ENCODE measurements at places on chromosomes 3 and 15.

DNA sequence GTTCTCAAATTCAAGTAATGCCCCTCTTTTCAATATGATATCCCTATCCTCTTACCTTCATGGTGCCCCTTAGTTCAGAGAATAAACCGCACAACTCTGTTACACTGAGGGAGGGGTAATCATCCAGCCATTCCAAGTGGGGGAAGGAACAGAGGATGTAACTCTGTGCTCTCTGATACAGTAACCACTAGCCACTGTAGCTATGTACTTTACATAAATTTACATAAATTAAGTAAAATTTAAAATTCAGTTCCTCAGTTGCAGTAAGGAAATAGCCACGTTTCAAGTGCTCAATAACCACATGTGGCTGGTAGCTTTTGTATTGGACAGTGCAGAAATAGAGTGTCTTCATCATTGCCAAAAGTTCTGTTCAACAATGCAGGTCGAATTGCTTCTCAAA is 90.8 kb downstream of the ANXA2 start:
- no peak for DNase-seq

GRCh38 chr15:77010857-77011256 is 15.9 kb downstream of the PSTPIP1 start:
- DNase-seq, result no peak

DNA sequence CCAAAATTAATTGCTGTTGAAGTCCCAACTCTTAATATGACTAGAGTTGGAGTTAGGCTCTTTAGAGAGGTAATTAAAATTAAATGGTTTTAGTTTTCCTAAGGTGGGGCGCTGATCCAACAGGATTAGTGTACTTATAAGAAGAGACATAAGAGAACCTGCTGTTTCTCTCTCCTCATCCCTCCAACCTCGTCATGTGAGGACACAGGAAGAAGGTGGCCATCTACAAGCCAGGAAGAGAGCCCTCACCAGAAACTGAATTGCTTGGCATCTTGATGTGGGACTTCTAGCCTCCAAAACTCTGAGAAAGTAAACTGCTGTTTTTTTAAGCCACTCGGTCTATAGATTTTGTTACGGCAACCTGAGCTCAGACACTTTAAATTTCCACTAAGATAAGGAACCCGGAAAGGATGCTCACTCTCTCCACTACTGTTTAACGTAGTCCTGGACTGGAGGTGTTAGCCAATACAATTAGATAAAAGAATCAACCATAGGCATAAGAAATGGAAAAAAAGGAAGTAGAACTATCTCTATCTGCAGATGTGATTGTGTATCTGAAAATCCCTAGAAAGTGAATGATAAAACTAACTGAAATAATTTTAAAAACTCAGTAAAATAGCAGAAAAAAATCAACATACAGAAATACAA is 26.8 kb downstream of the DCBLD2 start:
- no peak for DNase-seq

GRCh38 chr3:115623044-115623868 is at the start of gene GAP43:
Gene GAP43, plus strand, starts transcription at chr3:115623510. Its CDS starts 180 bp downstream, at chr3:115623690.
- no peak for DNase-seq

DNA sequence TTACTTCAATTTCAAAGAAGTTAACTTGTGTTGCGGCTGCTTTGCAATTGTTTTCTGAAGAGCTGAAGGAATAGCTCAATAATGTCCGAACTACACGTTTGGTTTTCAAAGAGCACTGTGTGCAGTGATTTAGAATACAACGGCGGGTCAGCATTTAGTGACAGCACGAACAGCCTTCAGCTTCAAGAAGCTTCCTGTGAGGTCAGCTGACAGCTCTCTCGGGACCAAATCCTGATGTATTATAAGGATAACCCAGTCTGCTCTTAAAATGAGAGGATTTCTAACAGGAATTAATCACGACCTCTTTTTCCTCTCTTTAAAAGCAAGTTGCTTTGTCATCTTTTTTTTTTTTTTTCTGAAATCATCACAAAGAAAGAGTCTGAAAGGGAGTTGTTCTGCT is 97.9 kb upstream of the UNC13C start:
- DNase-seq, result no peak

- no peak for DNase-seq
Observed at GRCh38 chr3:189942948-189943347, 177.7 kb downstream of the P3H2 start.

Data from CD4-positive, CD25-positive, alpha-beta regulatory T cell (primary cell).